ENCODE measurements at places on chromosomes 12 and 14.

DNA sequence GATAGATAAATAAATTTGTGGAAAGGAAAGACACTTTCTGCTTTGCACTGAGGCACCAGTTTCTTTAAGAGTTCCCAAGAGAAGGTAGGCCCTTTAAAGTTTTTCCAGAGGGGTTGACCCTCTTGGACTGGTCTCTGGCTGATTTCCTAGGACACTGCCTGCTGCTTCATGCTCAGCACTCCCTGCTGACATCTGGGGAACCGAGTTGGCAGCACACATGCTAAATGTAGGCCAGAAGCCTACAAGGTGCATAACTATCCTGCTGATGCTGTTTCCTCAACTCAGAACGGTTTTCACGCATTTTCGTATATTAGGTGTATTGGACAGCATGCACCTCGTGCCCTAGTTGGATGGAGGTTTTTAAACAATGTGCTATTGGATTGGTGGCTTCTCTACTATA lies 887.2 kb upstream of the SEL1L start:
- no peak for DNase-seq

DNA sequence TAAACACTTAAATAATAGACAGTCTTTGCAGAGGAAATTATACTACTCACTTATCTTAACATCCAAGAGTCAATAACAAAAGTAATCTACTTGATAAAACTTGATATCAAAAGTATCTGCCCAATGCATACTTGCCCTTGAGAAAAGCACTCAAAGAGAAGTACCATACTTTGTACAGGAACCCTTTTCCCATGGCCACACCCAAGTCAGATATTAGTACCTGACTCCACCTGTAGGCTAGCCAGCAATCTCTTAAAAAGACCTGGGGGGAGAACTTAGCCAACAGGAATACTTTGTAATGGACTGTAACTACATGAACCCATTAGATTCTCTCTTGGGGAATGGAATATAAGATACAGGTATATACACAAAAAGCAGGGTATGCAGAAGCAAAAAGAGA lies 99.6 kb upstream of the HECTD1 start:
- DNase-seq: no peak

DNA sequence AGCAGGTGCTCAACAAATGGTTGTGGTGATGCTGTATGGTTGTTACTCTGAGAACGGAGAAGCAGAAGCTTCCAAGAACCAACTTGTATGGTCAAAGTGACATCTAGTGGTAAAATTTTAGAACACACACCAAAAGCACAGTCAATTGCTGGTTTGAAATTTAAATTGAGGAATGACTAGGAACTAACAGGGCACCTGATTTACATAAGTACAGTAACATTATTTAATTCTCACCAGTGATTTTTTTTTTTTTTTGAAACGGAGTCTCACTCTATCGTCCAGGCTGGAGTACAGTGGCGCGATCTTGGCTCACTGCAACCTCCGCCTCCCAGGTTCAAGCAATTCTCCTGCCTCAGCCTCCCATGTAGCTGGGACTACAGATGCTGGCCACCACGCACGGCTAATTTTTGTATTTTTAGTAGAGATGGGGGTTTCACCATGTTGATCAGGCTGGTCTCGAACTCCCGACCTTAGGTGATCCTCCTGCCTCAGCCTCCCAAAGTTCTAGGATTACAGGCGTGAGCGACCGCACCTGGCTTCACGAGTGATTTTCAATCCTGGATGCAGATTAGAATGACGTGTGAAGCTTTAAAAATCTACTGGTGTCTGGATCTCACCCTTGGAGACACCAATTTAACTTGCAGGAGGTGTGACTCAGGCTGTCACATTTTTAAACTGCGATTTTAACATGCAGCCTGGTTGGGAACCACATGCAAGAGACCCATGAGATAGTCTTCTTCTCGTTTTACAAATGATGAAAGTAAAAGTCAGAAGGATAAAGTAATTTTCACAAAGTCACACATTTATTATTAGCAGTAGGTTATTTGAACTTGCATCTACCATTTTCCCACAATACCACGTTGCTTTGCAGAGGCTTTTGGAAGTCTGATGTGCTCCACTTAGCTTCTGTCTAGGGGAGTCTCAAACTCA lies 14.1 kb upstream of the NUMB start:
- DNase-seq: no peak

- no peak for DNase-seq
These were observed 8.2 kb downstream of the IPO8 start for GRCh38 chr12:30687265-30687986.

GRCh38 chr14:59919570-59920377 lies at the start of gene LRRC9:
Gene LRRC9 (plus strand): TSS chr14:59920144.
- DNase-seq: peak; percentile 27

- DNase-seq: no peak
These were observed 4.1 kb downstream of the TEAD4 start for GRCh38 chr12:2963154-2963759.

DNA sequence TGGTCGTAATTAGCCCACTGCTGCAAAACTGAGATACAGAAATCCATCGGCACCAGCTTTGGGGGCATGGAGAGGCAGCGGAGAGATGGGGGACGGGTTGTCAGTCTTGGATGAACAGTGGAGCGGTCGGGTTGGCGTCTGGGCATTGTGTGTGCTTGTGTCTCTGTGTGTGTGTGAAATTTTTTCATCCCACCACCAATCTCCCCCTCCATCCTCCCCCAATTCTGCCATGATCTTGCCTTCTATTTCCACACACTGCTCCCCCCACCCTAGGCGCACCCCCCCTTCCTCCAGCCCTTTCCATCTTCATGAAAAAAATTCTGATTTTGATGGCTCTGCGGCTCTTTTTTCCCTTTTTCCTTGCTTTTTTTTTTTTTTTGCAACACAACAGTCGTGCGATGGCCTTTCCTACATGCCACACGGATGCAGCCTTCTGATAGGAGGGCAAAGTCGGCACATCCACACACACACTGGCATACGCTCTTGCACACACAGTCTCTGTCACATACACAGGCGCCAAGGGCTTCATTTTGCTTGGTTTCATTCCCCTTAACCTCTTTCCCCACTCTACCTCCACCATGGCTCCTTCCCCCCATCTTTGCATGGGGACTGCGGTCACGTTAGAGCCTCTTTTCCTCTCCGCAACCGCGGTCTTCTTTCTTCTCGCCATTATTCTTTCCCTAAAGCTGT lies 3.3 kb downstream of the NRXN3 start:
- no peak for DNase-seq

- no peak for DNase-seq
These were observed 44.0 kb downstream of the ARMH4 start for GRCh38 chr14:58107947-58108552.

DNA sequence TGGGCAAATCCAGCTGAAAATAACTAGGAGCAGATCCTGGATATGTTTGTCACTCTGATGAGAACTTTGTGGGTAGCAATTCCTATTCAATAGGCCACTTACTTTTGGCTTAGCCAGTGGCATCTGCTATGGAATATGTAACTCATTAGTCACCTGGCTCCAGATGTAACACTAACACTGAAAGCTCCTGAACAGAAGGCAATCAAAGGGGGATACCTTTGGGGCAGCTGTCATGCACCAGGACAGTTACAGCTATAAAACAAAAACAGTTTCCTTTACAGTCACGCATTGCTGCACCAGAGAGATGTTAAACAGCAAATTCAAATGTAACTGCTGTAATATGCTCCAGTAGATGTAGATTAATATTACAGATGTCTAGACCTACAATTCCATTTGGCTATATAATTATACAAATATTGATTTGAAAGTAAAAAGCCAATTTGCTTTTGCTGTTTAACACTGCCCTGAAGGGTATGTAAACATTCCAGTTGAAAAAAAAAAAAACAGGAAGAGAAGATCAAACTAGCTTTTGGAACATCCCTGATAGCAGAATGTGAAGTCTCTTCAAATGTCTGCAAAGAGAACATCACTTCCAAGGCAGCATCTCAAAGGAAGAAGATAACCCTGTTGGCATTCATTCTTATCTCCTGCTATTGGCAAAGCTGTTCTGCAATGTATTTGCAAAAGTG lies 18.4 kb downstream of the RACGAP1 start:
- DNase-seq: no peak
